ENCODE measurements at places on chromosomes 2 and 18. TPM values are rescaled to one million over a fixed set of nuclear protein-coding genes. Genes with fewer than 3 reads are reported as not detected.

DNA sequence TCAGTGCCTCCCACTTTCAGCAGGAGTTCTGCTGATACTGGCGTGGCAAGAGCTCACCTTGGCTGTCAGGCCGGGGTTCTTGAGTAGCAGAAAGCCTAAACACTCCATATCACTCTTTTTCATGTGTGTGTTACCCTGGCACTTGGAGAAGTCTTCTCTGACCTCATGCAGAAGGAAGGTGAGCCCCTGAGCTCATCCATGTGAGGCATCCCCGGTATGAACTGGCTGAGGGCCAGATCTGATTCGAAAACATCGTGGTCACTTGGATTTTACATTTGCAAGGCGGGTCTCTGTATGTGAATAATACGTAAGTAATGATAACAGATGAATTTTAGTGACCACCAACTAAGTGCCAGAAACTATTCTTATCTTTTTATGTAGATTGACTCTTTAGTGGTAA is 93.6 kb downstream of the RAPGEF4 start:
- no peak for DNase-seq

DNA sequence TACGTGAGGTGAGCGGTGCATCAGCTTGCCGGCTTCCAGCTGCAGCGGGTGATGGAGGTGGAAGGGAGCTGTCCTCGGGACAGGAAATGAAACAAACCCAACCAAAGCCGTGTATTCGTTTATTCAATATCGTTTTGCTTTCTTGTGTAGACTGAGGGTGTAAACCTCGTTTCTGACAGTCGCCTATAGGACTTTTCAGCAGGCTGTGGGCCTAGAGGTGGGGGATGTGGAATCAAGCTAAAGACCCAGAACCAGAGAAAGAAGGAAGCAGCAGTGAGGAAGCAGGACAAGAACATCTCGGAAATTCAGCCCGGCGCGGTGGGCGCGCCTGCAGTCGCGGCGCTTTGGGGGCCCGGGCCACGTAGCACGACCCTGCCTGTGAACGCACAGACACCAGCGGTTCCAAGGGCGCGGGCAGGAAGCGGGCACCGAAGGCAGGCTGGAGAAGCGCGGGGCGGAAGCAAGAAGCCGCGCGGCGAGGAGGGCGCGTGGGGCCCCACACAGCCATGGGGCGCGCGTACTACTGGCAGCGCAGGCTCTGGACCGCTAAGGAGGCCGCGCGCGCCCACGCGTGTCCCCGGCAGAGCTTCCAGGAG is 755 bp upstream of the ATP9B start:
- no peak for DNase-seq

DNA sequence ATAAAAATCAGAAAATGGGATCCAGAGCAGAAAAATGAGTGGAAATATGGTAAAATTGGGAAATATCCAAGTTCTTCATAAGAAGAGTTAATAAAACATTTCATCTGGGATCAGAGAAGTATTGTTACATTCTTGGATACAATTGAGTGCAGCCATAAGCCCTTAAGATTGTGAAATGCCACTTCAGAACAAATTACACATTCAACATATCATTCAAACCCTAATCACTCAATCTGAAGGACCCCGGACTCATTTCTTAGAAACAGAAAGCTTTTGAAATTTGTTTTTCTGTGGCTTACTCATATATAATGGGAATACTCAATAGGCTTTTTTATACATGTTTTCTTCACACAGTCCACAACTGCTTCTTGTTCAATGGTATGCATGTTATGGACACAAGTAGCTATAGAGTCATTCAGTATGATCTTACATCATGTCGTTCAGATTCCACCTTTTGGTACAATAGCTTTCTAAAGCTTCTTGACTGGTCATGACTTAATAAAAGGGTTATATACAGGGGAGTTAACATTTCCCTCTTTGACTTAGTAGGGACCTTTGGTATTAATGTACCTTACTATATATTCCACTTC is 39.9 kb downstream of the SCN7A start:
- DNase-seq, result no peak

C1GALT1C1L gene
- total RNA-seq, result 0.49 TPM

UGT1A8 gene
- not detected for total RNA-seq

FAM228A gene
- total RNA-seq, result 3.9 TPM

NOSTRIN gene
- total RNA-seq, result 36.2 TPM

CRIM1 gene
- total RNA-seq, result 209 TPM
